ENCODE measurements at places on chromosomes 2 and 18.

DNA sequence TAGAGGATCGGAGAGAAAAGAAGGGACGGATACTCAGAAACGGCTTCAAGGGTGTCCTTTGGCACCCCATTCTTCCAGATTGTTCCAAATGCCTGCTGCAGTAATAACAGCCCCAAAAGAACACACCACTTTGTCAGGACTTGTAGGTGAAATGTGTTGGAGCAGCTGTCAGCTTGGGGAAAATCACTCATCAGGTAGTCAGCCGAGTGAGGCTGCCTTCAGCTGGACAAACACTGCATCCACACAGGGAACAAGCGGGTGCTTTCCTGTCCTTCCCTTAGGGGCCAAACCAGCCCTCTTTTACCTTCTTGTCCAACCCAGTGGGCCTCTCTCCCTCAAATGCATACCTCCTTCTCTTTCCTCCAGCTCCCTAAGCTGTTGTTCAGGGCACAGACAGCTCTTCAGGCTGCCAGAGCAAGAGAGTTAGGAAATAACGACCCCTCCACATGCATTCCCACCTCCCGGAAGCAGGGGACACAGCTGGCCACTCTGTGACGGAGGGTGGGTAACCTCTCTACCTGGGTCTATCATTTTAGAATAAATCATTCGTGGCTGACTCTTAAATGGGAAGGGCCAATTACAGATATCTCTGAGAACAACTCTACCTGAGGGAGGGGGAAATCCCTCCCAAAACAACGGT, 48.1 kb downstream of the BCL11A start:
- no peak for DNase-seq

DNA sequence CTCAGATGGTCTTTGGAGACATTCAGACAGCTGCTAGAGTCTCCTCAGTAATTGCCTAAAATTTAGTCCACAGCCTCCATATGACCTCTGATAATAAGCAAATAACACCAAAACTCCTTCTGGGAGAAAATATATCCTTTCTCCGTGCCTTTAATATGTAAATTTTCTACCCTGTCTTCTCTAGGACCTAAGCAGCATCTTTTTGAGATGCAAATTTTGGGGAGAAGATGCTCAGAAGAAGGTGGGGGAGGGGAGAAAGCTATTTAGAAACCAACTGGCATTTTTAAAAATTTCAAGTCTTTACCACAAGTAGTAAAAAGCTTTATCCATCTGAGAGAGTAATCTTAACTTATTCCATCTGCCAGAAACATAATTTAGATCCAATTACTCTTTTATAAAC, 120.4 kb upstream of the MSH6 start:
- no peak for DNase-seq

- DNase-seq, result no peak
Observed at GRCh38 chr2:3024401-3024935, 353.1 kb downstream of the EIPR1 start.

GRCh38 chr2:112048236-112048592, 6.9 kb upstream of the TMEM87B start:
- no peak for DNase-seq
